ENCODE measurements at places on chromosomes 7 and 10.

DNA sequence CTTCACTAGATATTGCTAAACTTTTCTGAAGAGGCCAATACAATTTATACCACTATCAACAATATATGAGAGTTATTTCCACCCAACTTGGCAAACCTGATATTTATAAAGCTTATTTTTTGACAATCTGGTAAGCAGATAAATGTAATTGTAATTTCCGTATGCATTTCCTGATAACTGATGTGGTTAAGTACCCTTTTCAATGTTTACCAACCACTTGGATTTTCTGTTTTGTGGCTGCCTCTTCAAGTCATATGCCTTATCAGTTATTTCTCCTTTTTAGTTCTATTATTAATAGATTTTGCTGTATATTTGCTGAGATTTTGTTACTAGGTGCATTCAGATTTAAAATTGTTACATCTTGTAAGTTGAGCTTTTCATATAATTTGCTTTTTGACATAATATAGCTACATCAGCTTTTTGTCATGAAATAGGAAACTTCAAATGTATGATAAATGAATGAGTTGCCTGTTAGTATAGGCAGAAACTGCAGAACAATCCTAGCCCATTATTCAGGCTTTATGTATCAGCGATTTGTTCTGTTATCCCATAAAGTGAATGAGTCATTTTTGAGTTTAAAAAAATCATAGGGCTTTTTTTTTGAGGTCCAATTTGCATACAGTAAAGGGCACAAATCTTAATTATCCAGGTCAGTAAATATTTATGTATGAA is 11.5 kb downstream of the SGPL1 start:
- DNase-seq, result no peak

DNA sequence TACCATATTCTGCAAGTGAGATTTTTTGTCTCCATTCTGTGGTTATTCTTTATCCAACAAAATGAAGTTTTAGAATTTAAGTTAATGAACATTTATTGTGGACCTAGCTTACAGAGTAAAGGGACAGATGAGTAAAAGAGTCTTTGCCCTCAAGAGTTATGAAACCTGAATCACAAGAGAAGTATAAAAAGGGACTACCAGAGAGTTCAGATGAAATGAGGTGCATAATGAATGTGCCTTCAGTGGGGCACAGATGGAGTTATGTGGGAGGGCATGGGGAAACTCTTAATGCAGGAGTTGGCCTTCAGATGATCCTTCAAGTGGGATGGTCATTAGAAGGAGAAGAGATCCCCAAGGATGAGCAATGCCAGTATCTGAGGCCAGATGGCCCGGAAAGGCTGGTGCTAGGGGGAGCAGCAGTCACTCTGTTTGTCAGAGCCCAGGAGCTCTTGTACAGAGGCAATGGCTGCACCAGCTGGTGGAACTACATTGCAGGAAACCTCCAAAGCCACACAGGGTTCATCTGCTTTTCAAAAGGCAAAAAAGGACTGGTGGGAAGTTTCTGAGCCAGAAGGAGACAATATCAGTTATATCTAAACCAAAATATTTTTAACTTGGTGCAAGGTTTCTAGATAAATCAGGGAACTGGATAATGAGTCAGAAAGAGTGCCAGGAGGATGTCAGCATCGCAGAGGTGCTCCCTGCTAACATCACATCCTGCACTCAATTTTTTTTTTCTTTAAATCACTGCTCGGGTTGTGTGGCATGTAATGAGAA is 162.0 kb downstream of the KLF6 start:
- no peak for DNase-seq

DNA sequence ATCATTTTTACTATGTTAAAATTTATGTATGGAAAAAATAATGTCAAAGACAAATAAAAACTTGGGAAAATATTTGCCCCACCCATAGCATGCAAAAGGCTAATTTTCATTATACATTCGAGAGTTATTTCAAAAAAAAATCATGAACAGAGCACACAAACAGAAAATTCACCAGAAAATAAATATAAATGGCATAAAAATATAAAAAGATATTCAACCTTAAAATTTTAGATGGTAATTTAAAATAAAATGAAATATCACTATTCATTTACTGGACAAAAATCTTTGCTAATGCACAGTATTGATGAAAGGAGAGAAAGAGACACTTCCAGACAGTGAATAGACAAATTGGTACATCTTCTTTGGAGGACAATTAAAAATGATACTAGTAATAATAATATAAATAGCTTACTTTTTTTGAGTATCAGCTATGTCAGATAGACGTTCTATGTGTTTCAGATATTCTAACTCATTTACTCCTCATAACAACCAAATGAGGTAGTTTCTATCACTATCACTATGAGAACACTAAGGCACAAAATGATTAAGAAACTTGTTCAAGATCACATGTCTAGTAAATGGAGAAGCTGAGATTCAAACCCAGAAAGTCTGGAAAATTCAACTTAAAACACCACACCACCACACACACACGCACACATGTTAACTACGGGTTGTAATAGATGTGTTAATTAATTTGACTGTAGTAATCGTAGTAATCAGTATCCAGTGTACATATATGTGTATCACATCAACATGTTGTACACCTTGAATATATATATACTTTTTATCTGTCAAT is 63.0 kb downstream of the CCDC71L start:
- no peak for DNase-seq

DNA sequence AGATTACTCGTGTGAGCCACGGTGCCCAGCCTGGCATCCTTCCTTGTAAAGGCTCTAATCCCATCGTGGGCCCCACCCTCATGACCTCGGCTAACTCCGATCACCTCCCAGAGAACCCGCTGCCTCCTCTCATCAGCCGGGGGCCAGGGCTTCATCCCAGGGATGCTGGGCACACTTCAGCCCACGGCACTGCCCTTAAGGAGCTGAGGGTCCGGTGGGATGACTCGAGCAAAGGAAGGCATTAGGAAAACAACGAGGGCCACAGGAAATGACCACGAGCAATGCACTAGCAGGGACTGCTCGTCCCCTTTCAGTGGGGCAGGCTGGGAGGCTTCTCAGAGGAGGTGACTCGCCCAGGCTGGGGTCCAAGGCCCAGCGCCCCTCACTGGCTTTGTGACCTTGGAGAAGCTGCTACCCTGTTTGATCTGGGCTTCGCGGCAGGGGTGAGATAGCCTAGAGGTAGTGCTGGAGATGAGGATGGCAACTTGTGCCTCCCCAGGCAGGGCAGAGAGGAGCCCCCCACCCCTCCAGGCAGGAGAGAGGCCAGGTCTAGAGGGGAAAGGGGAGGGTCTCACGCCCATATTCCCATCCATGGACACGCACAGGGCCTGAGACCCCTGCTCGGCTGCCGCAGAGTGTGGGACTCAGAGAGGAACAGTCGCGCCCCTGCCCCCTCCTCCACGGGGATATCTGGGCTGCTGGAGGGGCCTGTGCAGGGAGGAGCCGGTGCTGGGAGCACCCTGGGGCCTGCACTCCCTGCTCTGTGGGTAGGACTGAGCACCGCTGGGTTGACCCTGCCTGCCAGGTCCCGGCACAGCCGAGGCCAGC is 26.8 kb downstream of the ELFN1 start:
- no peak for DNase-seq

DNA sequence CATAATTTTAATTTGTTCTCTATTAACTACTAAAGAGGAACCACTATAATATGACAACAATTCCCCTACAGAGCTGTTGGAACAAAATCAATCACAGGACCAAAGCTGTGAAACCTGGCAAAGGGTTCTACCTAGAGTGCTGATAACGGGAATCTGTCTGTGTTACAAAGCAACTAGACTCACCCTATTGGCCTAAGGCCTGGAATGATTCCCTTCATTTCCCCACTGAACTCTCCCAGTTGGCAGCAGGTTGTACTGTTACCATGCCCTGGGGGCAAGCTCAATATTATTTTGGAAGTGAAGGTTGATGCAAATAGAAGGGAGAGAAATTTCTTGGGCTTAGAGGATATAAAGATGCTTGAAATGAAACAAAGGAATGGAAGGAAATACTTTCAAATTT is 81.8 kb downstream of the SEMA3A start:
- DNase-seq, result no peak

- no peak for DNase-seq
Measured at GRCh38 chr10:51986516-51986915, 287.1 kb upstream of the CSTF2T start.

- DNase-seq, result no peak
Measured at GRCh38 chr7:7321681-7322080, 139.3 kb downstream of the C1GALT1 start.
